ENCODE measurements at places on chromosomes 13 and 19. TPM values are rescaled to one million over a fixed set of nuclear protein-coding genes. Genes with fewer than 3 reads are reported as not detected.

RDH8 gene
- total RNA-seq, result not detected

LYPD3 gene
- 35.6 TPM for total RNA-seq

CDX2 gene
- not detected for total RNA-seq

FFAR2 gene
- 0.41 TPM for total RNA-seq

MEIS3 gene
- 0.47 TPM for total RNA-seq

ELSPBP1 gene
- total RNA-seq, result not detected

LAIR1 gene
- 14.4 TPM for total RNA-seq

POSTN gene
- not detected for total RNA-seq

GAMT gene
- total RNA-seq, result 13.0 TPM

SIAH3 gene
- 1.3 TPM for total RNA-seq

LIPE gene
- 8.2 TPM for total RNA-seq

CCDC97 gene
- 27.3 TPM for total RNA-seq
